ENCODE measurements at places on chromosomes 11 and 22. TPM values are rescaled to one million over a fixed set of nuclear protein-coding genes. Genes with fewer than 3 reads are reported as not detected.

DNA sequence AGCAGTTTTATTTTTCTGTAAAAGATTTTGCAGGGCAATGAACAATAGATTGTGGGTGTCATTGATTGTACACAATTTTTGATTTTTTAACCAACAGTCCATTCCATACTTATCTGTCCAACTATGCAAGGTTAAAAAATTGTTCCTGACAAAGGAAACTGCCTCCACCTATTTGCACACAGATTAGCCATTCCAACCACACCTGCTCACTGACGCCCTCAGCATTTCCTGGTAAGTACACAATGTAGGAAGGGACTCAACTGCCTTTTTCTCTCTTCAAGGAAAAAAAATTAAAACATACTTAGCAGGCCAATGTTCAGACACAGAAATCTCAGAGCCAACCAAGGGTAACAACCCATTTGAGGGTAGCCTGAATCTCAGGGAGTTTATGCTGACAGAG, 4.3 kb upstream of the FUT4 start:
- H3K27ac ChIP-seq: no peak overlapping the region
- H3K4me3 ChIP-seq: no peak overlapping the region
- H3K4me1 ChIP-seq: peaks cover 6% of the 10 kb centered on the region
- no peak for DNase-seq

GRCh38 chr11:68932933-68933577, 29.4 kb downstream of the IGHMBP2 start:
- no peak overlapping the region for H3K4me3 ChIP-seq
- no peak for DNase-seq
- peaks cover 30% of the 10 kb centered on the region for H3K36me3 ChIP-seq
- H3K4me1 ChIP-seq: no peaks in the 10 kb centered on the region

Gene ESAM
- total RNA-seq: 0.35 TPM

GRCh38 chr11:69558519-69558941, 77.1 kb downstream of the LINC01488 start:
- no peaks in the 10 kb centered on the region for H3K27me3 ChIP-seq
- H3K27ac ChIP-seq: no peak overlapping the region
- no peak for DNase-seq
- no peaks in the 10 kb centered on the region for H3K36me3 ChIP-seq

Gene PANX3
- total RNA-seq: not detected

Gene CDC42EP2
- 0.62 TPM for total RNA-seq

Measured in CD8-positive, alpha-beta memory T cell (primary cell).